ENCODE measurements at places on chromosomes 3 and 15.

DNA sequence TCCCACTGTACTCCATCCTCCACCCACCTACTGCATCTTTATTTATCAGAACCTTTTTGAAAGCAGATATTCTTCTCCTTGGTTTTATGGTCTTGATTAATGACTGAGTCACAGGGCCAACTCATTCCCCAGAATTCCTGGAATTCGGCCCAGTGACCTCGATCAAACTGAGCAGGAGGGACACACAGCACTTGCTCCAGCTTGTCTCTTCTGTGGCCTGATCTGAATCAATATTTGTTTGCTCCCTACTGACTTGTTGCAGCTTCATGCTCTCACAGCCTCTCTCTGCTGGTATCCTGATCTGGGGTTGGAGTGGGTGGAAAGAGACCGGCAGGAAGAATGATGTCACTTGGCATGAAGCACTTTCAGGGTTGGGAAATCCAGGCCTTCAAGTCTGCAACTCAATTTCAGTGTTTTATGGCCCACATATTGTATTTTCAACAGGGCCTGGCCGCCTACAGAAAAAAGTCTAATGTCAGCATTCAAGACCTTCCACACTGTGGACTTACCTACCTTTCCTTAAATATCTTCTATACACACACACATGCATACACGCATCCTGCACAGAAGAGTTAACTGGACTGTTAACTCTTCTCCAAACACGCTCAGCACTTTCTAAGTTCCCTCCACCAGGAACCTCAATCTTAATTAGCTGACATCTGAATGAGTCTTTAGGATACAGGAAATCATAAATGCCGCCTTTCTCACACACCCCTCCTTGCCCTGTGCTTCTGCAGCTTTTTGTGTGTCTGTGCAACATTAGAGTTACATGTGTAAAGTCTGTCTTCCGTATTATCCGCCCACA, 4.6 kb downstream of the ANXA2 start:
- peak; percentile 96 for DNase-seq

- peak; percentile 97 for DNase-seq
Measured at GRCh38 chr15:32818758-32819447, 101.1 kb downstream of the GREM1 start.

DNA sequence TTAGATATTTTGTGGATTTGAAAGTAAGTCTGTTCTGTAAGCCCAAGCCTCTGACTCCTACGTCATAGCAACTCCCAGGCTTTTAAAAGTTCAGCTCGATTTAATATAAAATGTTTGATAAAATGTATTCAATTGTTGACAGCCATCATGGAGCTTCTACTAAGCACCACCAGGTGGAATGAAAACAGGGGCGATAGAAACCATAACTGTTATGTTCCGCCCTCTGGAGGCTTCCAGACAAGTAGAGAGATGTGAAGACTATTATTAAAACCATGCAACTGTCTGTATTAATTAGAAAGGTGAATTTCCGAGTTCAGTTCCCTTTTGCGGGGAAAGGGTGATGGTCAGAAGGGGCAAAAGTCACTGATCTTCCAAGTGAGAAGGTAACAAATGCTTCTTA, 292.2 kb downstream of the NR2F2 start:
- no peak for DNase-seq

GRCh38 chr3:16841041-16841753, 43.6 kb upstream of the PLCL2 start:
- DNase-seq, result no peak

DNA sequence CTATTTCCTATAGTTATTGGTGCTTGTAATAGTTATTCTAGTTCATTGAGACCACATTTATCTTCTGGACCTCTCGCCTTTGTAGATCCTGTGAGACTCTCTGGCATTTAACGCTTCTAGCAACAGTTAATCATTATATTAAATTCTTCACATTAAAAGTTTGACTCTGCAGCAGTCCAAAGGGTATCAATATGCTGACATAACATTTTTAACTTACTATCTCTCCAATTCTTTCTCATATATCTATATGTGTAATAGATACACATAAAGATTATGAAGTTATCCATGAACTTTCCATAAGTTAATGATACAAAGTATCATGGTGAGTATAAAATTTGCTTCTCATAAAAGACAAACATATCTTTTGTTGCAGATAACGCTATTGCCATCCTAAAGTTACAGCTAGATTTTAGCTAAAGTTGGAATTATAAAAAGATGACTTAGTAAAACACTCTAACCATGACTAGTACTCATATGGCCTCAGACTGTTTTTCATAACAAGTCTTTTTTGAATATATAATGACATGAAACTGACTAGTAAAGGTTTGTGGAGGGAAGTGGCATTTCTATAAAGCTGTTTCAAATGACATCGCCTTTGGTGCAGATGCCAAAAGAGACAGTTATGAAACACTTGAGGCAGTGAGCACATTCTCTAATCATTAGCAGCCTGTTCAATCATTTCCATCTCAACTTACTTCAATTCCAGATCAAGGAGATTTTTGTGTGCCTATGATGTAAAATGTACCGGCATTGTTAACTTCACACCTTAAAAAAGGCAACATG, 379.3 kb upstream of the CBLB start:
- peak; percentile 10 for DNase-seq

DNA sequence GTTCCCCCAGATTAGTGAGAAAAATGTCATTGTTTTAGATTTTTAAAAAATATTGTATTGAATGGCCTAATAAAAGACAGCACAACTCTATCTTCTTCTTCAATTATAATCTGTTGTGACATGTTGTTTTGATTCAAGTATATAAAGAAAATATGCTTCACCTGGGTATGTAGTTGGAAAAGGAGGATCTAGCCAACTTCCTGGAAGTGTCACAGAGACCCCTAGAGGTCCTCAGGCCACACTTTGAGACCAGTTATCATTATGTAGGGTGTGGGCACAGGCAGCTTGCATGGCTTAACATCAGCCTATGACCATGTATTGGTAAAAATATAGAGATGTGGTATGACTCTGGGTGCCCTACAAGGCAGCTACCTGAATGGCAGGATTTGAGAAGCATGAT, 14.7 kb upstream of the RYR3 start:
- DNase-seq, result no peak

DNA sequence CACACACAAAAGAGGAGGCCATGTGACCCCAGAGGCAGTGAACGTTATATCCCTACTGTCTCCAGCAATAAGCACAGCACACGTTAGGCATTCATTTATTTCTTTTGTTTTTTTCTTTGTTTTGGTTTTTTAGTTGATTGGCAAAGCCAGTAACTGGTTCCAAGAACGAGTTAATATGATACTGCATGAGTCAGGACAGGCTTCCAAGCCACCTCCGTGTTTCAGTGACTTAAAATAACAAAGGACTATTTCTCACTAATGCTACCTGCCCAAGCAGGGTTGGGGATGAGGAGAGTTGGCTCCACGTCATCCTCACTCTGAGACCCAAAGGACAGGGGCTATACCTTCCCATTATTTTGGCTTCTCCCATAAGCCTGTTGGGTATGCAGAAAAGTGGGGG, 130.5 kb downstream of the ST8SIA2 start:
- no peak for DNase-seq

DNA sequence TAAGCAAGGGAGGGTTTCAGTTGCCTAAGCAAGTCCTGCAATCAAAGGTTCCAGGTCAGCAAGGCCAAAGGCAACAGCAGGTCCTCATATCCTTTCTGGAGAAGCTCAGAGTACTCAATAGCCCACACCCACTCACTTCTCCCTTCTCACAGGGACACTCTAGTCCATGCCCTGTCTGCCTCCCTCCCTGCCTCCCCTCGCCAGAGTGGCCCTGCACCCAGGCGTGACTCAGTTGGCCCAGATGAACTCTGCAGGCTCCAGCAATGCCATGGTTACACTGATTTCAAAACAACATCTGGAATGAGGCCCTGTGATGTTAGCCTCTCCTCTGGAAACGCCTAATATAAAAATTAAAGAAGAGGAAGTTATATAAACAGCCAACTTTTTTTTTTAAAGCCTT, 32.9 kb downstream of the IL16 start:
- no peak for DNase-seq

GRCh38 chr3:190302212-190302867, 19.9 kb downstream of the CLDN1 start:
- no peak for DNase-seq

DNA sequence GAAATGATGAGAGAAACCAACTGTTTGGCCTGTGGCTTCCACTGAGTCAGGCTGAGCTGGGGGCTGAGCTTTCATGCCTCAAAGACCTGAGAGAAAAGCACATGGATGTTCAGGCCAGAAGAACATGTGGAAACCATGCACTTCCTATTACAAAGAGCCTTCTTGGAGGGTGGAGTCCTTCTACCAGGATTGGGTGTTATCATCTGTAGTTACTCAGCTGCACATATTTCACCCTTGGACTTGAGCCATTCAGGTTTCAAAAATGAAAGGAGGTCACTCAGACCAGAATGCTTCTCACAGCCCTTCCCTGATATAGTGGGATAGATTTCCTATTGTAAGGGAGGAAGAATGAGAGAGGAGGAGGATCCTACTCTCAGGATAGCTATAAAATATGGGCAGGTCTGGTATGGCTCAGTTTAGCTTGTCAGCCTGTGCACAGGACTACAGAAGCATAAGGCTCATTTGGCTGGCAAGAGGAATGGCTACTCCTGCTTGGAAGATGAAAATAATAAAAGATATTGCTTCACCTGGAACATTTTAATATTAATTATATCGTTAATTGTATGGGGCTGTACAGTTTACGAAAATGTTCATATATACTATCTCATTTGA, 173.6 kb upstream of the TMC3 start:
- DNase-seq, result no peak
